ENCODE measurements at places on chromosomes 7 and 10.

GRCh38 chr7:145212050-145212449, 376.2 kb upstream of the TPK1 start:
- DNase-seq: peak; percentile 4

DNA sequence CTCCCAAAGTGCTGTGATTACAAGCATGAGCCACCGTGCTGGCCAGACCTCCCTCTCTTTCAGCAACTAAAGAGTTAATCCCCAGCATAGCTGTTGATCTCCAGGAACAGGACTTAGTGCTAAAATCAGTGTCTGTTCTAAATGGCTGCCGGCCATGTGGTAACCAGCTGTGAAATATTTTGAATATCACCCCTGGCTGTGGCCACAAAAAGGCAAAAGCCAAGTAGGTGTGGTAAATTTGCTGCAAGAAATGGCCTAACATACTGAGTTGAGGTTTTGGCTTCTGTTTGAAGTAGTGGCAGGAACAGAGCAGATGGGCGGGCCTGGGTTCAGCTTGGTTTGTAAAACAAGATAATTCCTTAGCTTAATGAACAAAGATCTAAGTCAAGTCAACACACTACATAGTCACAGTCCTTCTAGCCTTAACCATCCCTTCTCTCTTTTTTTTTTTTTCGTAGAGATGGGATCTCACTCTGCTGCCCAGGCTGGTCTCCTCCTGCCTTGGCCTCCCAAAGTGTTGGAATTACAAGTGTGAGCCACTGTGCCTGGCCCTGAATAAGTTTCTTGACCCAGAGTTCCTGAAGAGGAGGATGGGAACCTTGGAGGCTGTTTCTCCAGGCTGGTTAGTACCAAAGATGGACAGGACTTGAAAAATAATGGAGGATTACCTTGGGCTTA, 22.7 kb upstream of the AGFG2 start:
- DNase-seq: peak; percentile 79

- DNase-seq: no peak
Measured at GRCh38 chr7:51455513-51455912, 138.9 kb upstream of the COBL start.

DNA sequence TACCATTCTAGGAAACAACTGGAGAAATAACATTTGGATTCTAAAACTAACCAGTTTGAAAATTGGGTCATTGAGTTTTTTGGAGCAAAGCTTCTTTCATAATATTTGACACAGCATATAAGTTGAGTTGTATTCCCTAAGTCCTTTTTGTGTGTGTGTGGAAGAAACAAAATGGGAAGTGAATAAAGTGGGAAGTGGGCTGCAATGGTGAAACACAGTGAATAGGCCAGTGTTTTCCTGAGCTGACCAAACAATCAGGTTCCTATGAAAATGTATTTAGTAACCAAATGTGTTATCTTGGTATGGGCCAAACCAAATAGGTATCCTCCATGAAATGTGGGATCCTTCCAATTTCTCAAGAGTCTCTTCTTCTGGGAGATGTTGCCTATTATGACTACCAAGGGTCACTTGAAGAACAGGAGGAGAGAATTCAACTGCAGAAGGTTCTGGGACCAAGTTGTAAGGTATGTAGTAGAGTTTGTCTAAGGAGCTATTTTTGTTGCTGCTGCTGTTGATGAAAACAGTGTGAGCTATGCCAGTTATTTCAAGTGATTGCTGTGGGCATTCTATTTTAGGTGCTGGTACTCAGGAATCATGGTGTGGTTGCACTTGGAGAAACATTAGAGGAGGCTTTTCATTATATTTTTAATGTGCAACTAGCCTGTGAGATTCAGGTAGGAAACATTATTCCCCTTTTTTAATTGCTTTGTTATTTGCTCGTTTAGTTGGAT, 88.3 kb upstream of the MXI1 start:
- DNase-seq: no peak

- no peak for DNase-seq
Measured at GRCh38 chr10:51691135-51691534, 8.3 kb downstream of the CSTF2T start.

- no peak for DNase-seq
Measured at GRCh38 chr7:1787241-1787640, 117.2 kb downstream of the ELFN1 start.

GRCh38 chr7:37052705-37053104, 328.4 kb upstream of the AOAH start:
- DNase-seq: peak; percentile 9

GRCh38 chr7:26857506-26858240, 6.7 kb downstream of the SKAP2 start:
- DNase-seq: no peak

- DNase-seq: no peak
Measured at GRCh38 chr7:2070151-2070763, 162.5 kb downstream of the MAD1L1 start.

- DNase-seq: no peak
Measured at GRCh38 chr10:116716381-116716780, 26.0 kb downstream of the HSPA12A start.

DNA sequence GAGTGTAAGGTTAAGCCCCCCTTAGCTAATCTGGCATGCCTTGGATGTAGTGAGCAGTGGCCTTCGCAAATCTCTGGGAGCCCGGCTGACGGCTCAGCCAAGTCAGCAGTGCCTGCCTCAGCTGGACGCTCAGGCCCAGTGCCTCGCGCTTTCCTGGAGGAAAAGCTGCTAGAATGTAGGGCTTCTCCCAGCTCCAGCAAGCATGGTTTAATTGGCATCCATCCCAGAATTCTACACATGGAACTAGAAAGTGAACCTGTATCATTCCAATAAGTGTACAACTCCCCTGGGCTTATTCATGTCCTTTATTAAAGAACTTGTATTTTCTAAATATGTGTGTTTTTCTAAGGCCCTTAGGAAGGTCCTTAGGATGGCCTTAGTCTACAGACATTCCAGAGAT, 287.8 kb upstream of the SHH start:
- no peak for DNase-seq

- no peak for DNase-seq
Measured at GRCh38 chr7:255721-256361, 34.1 kb upstream of the FOXL3 start.

GRCh38 chr7:134727711-134728110, 51.7 kb upstream of the CALD1 start:
- no peak for DNase-seq

DNA sequence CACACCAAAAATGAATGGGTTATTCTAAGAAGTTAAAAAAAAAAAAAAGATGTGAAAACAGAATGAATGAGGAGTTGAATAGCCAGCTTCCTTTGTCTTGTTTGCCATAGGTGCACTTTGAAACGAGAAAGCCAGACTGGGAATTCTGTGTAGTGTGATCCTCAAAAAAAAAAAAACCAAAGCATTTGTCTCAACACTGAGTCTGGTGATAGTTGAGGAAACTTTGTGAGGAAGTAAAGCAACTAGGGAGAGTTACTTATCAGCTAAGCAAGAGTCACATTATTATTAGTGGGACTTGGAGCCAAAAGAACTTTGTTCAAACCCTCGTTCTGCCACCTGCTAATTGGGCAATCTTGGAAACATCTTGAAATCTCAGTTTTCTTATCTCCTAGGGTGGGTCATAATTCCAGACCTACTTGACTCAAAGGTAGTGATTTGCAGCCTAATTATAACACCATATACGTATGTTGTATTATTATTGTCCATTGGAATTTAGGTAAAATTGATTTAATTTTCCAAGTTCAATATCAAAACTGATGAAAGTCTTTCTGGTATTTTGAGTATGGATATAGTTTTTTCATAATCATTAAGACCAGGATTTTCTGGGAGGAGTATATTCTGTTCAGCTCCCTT, 99.8 kb upstream of the GJD4 start:
- no peak for DNase-seq

GRCh38 chr7:69605070-69605469, 6.8 kb downstream of the AUTS2 start:
- no peak for DNase-seq

- no peak for DNase-seq
Measured at GRCh38 chr7:70775570-70776156, 356.3 kb upstream of the GALNT17 start.

DNA sequence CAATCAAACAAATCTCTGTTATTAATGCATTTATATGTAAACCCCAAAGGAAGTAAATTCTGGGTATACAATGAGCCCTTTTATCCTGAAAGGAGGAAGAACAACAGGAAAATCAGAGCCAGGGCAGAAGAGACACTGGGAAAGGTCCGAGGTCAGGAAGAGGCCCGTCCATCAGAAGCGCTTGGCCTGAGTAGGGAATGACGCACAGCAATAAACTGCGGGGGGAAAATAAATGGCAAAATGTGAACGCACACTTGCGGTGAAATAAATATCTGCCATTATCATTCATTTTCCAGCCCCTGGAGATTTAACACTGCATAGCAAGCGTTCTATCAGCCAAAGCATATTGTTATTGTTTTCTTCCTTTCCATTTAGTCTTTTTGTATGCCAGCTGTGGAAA, 243.4 kb downstream of the COBL start:
- DNase-seq: no peak

DNA sequence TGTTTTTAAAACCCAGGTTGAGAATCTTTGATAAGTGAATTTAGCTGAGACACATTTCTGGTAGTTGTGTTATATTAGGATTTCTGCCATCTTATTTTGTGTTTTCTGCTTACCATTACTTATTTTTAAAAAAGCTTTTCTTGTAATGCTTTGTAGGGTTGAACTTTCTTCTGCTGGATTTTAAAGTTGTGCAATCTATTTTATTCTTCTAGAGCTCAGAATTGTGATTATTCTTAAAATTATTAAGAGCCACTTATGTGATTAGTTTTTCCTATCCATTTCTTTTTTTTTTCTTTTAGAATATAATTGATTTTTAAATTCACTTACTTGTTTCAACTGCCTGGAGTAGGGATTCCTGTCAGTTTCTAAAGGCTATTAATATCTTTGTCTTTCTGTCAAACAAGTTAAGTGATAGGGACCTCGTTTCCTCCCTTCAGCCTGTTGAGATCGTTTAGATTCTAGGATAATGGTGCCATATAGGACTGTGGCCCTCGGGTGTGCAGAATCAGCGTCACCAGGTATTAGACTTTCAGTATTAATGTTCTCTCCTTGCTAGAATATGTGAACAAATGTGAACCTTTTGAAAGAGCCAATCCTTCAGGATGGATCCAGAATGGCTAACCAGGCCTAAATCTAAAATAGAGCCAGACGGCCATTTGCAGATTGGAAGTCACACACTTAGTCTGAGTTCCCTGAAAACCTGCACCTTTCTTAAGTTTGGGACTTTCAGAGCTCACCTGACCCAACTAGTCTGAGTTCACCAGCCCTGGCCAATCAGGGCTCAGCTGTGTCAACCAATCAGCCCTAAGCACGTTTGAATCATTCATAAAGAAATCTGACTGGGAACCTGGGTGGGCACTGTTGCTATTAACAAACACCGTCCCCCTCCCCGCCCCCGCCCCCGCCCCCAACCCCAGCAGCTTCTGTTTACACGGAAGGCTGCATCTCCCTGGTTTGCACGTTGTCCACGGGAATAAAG, 26.2 kb downstream of the CUX1 start:
- no peak for DNase-seq

GRCh38 chr10:132145002-132145401, 41.7 kb upstream of the DPYSL4 start:
- DNase-seq: no peak

DNA sequence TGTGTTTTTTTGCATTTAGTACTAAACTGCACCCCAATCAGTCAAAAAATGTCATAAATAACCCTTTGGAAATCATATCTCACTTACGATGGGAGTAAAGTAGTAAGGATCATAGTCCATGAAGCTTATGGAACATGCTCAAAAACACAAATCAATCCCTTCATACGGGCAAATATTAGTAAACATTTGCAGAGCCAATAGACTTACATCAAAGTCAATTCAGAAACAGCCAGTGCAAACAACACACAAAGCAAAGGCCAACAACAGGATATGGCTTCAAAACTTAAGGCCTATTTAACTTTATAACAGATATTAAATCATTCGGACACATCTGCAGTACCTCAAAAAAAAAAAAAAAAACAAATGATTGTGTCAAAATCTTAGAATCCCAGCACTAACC, 32.1 kb downstream of the SGCE start:
- DNase-seq: no peak

Data from smooth muscle cell of the brain vasculature (primary cell).